GM19239 (cell line): ENCODE measurements at places on chromosomes 7 and 10.

GRCh38 chr10:25028711-25029110 is 12.3 kb downstream of the THNSL1 start:
- no peak for DNase-seq

DNA sequence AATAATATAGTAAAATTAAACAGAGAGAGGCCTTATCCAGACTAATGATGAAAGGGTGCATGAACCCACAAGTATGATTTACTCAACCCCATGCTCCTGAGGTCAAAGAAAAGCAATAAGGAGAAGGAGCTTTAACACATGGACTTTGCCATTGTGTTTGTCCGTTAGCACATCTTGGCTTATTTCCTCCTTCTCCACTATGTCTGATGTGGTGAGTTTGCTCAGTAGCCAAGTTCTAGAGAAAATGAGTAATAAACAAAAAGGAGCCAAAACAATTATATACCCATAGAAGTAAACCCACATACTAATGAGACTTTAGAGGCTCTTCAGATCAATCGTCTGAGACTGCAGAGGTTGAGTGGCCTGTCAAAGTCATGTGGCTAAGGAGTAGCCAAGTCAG is 26.1 kb upstream of the ADD3 start:
- DNase-seq: no peak

GRCh38 chr7:48875045-48875916 is 49.1 kb upstream of the CDC14C start:
- no peak for DNase-seq

DNA sequence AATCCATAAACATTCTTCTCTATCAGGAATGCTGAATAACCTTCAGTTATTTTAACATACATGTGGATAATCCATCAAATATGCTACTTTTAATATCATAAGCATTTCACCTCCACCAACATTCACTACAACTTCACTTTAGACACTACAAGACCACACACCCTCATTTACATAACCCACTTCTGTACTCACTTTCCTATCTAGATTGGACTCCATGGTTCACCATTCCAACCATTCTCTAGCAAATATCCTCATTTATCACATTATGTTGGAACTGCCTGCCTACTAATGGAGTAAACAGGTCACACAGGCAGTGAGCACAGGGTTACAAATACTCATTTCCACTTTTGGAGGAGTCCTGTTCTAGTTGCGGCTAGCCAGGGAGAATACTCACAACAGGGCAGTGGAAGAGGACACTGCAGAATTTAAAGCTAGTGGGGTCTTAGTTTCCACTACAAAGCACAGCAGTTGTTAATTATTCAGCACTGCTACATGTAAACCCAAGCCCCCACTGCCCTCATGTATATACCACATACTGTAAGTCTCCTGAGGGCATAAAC is 18.4 kb downstream of the SNX13 start:
- DNase-seq: no peak

- no peak for DNase-seq
These were observed 570.4 kb downstream of the TCERG1L start for GRCh38 chr10:130740915-130741750.

DNA sequence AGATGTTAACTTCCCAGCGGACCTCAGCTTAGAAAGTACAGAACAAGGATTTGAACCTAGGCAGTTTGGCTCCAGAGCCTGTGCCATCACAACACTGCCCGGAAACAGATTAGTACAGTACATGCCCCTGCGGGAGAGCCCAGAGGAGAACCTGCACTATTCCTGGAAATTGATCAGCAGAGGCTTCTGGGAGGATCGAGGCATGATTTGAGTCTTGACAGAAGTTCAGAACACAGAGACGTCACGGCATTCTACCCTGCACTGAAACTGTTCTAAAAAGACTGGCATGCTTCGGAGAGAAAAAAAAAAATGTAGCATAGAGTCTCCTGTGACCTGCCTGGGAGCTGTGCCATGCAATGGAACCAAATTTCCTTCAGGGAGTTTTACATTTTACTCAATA is 9.2 kb upstream of the IL6 start:
- DNase-seq: no peak

GRCh38 chr10:132205650-132206376 is 19.1 kb downstream of the DPYSL4 start:
- no peak for DNase-seq

DNA sequence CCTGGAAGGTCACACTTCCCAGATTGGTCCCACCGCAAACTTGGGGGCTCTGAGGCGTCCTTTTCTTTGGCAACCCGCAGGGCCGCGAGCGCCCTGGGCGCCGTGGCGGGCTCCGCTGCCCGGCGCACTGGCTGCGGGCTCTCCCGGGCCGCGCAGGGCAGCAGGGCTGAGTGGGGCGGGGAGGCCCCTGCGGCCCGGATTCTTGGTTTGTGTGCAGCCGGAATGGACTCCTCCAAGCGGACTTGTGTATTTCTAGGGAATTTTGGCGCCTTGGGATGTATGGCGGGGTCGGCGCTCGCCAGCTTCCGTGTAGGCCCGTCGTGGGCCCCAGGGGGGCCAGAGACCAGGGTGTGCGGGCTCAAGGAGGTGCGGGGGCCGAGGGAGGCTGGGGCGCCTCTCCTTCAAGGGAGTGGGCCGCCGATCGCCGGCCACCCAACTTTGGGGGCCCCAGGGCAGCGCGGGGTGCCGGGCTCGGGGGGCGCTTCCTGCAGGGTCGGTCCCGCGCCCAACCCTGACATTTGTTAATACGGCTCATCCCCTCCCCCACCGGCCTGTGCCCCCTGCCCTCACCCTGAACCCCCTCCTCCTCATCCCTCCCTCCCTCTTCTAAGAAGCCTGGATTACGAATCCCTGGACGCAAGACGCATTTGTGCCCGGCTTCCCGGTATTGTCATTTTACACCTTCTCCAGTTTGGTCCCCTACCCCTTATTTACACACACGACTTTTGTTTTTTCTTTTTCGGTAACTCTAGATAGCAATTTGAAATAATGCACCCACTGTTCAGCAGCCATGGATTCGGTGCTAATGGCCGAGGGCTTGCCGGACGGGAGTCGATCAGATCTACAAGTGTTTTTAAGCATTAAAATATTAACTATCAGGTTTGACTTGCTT is 2.5 kb downstream of the TCF7L2 start:
- no peak for DNase-seq

GRCh38 chr10:96453856-96454583 is 59.7 kb downstream of the TLL2 start:
- DNase-seq: no peak

GRCh38 chr7:6648815-6649104 is 11.6 kb downstream of the ZNF316 start:
- DNase-seq: no peak

DNA sequence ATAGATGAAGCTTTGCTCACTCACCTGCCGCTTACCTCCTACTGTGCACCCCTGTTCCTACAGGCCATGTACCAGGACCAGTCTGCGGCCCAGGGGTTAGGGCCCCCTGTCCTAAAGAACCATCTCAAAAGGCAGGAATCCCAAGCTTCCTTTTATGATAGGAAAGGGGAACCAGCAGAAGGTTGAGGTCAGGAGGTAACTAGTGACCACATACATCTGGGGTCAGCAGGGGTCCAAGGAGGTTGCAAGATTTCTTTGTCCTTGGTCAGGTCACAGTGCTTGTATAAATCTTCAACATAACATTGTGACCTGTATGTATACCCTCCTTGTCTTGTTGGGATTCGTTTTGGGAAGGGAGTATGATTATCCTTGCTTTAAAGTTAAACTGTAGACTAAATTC is 73.8 kb downstream of the OAT start:
- DNase-seq: no peak

DNA sequence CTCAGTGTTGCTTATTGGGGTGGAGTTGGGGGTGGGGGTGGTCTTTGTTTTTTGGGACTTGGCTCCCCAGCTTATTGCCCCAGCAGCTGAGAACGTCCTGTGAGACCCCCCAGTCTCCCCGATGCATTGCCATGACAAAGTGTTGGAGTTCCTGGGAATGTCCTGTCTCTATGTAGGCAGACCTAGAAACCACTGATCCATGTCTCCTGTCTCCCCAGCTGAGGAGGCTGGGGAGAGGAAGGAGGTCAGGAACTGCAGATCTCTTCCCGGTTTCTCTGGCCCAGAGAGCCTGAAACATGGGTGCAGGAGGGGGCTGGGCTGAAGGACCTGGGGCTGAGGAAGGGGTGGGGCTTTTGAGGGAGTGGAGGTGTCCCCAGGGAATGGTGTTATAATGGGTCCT is 80.2 kb upstream of the GTF2IRD1 start:
- no peak for DNase-seq

- no peak for DNase-seq
These were observed 16.6 kb upstream of the AQP1 start for GRCh38 chr7:30894866-30895605.

DNA sequence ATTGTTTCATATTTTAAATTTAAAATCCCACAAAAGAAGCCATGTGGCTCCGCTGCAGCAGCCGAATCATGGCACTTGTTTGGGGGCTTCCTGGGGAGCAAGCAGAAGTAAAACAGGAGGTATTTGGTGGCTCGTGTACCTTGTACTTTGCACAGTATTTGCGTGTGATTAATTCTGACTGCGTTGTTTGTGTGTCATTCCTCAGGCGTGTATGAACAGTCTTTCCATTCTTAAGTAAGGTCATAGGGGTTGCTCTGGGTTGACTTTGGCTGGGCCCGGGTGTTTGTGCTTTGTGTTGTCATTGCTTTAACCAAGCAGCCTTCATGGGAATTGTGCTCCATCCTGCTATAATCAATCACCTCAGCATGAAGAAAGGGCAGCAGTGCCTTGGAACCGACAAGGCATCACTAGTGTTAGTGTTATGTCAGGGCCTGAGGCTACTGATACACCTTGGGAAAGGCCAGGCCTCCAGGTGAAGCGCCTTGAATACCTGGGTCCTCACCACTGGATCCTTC is 182.4 kb downstream of the ARHGAP21 start:
- no peak for DNase-seq

- no peak for DNase-seq
These were observed 31.8 kb downstream of the CNNM2 start for GRCh38 chr10:102949916-102950315.

- no peak for DNase-seq
These were observed 324.7 kb downstream of the TCERG1L start for GRCh38 chr10:130986846-130987245.

- DNase-seq: no peak
These were observed 103.9 kb downstream of the PLCE1 start for GRCh38 chr10:94097656-94098055.

DNA sequence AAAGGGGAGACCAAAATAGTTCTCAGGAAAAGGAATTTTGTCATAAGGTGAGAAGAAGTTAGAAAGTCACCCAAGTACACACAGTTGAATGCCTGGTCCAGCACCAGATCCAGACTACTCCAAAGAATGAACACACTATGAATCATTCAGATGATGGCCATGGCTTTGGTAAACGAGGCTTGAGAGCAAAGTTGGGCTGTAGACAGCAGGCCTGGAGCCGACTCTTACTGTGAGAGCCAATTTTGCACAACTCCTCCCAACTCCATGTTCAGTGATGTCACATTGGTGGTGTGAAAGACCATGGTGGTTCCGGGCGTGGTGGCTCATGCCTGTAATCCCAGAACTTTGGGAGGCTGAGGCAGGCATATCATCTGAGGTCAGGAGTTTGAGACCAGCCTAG is 131.6 kb downstream of the PKD1L1 start:
- no peak for DNase-seq

DNA sequence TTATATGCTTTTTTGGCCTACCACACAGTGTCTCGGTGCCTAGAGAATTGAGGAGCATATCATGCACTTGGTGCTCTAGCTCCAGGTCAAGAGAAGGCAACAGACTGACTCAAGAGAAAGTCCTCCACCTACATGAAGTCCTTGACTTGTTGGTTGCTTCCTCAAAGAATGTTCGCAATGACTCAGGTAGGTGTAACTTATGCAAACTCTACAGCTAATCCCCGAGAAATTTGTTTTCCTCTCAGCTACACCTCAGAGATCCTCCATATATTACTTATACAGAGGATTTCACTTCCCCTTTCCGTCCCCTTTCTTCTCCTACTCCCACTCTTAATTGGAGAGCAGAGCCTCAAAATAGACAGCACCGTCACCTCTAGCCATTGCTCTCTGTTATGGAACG is 1013.1 kb downstream of the KCNMA1 start:
- DNase-seq: no peak

DNA sequence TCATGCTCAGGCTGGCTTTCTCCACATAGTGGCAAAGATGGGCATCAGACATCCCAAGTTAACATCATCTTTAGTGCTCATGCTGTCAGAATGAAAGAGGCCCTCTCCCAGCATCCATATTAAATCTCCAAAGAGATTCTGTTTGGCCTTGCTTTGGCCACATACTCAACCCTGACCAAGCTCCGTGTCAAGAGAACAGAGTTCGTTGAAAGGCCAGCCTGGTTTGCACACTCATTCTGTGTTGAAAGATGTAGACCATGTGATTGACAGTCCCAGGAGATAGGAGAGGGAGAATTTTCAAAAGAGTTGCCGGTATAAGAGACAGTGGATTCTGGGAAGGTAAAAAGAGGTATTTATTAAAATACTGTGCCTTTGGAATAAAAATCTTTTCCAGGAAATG is 19.7 kb downstream of the MET start:
- no peak for DNase-seq

GRCh38 chr10:32232378-32232777 is 114.6 kb downstream of the EPC1 start:
- DNase-seq: no peak

GRCh38 chr7:80493121-80493849 is 18.6 kb downstream of the GNAT3 start:
- no peak for DNase-seq

DNA sequence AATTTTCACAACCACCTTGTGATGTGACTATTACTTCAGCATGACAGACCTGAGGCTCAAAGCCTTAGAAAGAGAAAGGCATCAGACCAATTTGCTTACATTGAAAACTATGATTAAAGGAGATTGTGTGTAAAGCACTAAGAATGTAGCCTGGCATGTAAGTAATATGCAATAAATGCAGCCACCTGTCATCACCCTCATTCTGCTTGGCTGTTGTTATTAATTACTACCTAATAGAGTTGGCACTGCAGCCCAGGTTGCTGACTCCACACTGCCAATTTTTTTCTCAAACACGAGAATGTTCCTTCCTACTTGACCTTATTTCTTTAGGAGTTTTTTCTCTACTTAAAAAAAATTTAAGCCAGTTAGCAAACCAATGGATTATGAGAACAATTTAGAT is 61.2 kb upstream of the NPVF start:
- no peak for DNase-seq
